ENCODE measurements at places on chromosomes 13 and 19.

DNA sequence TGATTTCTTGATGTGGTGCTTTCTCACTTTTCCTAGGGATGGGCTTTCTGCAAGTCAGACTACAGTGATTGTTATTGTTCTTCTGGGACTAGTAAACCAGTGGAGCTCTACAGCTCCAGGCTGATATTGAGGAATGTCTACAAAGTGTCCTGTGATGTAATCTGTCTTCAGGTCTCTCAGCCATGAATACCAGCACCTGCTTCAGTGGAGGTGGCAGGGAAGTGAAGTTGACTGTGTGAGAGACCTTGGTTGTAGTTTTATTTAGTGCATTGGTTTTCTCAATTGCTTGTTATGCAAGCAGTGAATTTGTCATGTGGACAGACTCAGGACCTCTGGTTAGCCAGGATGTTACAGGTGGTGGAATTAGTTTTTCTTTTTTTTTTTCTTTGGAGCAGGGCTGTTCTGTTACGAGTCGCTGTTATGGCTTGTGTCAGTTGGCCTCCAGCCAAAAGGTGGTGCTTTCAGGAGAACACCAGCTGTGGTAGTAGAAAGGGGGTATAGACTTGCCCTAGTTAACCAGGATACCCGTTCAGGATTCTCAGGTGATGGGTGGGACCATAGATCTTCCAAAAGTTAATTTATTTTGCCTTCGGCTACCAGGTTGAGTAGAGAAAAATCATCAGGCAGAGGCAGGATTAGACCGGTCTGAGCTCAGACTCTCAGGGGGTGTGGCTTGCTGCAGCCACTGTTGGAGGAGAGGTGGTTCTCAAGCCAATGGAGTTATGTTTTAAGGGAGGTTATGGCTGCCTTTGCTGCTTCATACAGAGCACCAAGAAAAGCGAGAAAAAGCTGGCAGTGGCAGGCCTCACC is 11.9 kb upstream of the ZNF675 start:
- no peak for DNase-seq

DNA sequence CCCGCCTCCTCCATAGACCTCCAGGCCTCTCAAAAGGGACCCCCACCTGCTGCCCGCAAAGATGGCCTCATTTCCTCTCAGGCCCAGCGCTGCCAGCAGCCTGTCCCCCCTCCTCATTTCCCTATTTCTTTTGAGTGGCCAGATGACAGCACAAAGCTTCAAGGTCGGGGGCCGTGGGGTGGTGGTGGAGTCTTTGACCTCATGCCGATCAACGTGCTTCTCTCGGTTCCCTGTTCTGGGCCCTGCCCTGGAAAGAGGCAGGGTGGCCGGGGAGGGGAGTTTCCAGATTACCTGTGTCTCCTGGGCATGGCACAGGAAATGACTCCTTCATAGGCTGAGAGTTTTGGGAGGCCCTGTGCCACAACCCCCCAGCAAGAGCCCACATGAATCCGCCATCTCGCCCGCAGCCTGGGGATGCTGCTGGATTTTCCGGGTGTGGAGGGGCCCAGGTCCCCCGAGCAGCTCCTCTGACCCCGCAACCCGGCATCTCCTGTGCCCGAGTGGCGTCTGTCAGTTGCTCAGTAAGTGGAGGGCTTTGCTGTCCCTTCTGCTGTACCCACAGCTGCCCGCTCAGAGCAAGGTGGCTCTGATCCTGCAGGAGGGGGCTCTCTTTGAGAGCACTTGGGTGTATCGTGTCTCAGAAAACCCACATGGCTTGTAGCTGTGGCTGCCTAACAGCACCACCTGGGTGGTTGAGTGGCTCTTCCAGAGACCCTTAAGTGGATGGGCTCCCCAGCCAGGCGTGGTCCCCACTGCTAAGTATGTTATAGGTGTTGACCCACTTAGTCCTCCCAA is 139.4 kb downstream of the SIPA1L3 start:
- DNase-seq = no peak

- no peak for DNase-seq
Measured at GRCh38 chr13:25198647-25199046, 26.6 kb upstream of the AMER2 start.

DNA sequence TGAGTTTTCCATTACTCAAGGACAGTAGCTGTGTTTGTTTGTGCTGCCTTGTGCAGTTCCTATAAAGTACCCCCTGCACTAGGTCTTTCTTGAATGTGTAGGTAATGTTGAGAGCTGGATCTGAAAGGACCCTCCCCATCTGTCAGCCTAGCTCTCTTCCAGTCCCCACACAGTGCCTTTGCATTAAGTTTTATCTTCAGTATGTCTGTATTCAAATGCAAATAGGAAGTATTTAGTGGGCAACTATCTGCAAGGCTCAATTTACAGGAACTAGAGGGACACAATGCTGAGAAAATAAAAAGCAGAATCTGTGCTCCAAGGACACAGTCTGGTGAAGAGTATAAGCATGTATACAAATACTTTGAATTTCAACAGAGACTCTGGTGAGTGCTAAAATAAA is 558.5 kb downstream of the RFC3 start:
- DNase-seq = no peak

- DNase-seq = no peak
Measured at GRCh38 chr13:26779321-26779720, 18.7 kb upstream of the GPR12 start.

DNA sequence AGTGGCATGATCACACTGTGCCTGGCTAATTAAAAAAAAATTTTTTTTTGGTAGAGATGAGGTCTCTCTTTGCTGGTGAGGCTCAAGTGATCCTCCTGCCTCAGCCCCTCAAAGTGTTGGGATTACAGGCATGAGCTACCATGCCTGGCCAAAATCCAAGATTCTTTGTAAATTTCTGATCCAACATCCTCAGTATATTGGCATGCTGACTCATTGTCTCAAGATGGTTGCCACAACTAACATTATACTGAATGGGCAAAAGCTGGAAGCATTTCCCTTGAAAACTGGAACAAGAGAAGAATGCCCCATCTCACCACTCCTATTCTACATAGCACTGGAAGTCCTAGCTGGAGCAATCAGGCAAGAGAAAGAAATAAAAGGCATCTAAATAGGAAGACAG is 100.0 kb downstream of the KLF5 start:
- no peak for DNase-seq

DNA sequence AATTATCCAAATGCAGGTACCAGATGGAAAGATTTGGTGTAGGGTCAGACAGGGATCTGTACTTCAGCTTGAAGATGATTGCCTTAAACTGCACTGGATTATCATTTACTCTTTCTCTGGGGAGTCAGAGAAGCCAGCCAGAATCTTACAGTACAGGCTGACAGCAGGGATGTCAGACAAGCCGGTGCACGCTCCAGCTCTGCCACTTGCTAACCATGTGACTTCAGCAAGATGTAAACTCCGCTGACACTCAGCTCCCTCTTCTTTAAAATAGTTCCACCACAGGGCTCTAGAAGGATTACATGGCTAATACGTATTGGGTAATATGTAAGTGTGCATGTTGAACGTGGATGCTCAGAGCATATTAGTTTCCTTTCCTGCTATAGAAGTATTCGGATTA is 251.4 kb upstream of the MAB21L1 start:
- no peak for DNase-seq

GRCh38 chr13:29131881-29132668 is 311.9 kb downstream of the MTUS2 start:
- DNase-seq = no peak

DNA sequence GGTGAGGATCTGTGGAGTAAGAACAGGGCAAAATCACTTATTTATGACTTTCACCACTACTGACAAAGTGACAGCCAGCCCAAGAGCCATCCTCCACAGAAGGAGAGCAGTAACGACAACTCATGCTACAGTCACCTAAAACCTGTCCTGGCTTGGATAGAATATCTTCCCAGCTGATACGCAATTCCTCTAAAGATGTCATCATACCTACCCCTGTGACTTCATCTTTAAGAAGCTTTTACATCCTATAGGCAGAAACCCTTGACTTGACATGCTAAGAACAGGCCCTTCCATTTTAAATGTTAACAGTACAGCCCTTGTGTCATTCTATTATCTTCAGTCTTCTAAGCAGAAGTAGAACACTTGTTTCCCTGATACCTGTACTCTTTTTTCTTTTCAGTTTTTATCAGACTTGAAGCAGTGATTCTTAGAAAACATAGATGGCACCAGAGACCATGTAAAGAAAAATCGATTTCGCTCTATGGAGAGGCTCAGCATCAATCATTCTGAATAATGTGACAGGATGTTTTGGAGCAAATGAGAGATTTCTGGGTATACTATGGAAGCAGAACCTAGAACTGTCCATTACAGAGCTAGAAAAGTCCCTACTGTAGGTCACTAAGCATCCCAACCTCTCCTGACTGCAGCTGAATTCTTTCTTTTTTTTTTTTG is 20.1 kb downstream of the STOML3 start:
- DNase-seq = no peak

DNA sequence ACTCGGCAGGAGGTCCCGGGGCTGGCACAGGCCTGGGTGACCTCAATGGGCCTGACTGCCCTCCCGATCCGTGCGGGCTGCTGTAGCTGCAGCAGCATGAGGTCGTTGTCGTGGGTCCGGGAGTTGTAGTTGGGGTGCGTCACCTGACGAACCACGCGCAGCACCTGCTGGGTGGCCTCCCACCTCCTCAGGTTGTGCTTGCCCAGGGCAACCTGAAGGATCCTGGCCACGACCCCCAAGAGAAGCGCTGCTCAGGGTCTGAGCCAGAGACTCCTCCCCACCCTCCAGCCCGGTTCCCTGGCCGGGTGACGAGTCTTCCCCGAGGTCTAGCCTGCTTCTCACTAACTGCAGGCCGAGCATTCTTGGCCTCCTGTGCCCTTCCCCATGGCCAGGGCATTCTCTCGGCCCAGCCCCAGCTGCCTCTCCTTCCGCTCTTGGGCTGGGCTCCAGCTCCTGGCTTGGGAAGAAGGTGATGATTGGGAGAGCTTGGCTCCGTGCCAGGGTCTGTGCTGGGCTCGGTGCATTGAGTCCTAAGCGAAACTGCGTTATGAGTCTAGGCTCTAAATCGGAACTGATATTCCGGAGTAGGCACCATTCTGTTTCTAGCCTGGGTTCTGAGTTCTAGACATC is 3.1 kb downstream of the KLK14 start:
- DNase-seq = no peak

DNA sequence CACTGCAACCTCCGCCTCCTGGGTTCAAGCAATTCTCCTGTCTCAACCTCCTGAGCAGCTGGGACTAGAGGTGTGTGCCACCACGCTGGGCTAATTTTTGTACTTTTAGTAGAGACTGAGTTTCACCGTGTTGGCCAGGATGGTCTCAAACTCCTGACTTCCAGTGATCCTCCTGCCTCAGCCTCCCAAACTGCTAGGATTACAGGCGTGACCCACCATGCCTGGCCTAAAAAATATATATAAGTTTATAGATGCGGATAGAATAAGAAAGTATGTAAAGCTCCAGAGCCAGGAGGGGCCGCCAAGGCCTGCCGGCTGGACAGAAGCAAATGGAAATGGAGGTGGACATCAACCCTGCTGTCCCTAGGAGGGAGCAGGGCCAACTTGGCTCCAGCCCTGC is 66.0 kb downstream of the COL4A1 start:
- DNase-seq = no peak

- DNase-seq = no peak
Measured at GRCh38 chr13:106464076-106464475, 71.4 kb downstream of the EFNB2 start.

- DNase-seq = peak; percentile 78
Measured at GRCh38 chr19:45782162-45782691, at the start of gene DMPK. TSS of gene DMPK (minus strand) at chr19:45782490. CDS start at chr19:45782352, 138 bp downstream.

DNA sequence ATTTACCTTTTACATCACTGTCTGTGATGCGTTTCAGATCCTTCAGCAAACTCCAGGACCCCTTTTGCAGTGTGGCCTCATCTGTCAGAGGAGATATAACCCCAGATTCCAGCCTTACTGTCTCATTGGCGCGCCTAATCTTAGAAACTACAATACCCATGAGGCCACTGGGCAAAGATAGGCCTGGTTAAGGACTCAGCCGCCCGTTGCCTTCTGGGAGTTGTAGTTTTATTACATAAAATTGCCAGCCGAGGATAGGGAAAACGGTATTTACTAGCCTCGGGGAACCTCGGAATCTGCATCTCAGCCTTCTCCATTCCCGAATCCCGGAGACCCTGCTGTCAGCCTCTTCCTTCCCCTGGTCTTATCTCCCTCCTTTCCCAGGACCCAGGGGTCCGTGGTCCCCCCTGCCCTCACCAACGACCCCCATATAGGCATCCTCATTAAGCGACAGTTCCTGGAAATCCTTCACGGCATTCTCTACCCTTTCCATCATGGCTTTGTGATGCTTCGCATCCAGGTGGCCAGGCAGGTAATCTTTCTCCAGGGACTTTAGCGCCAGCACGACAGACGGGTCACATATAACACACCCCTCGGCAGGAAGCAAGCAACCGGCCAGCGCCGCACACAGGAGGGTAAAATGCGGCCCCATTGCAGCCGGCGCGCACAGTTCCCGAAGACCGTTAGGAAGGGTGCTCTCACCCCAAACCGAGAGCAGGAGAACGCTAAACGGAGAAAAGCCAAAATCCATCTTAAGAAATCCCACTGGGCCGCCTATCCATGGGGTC is 1.3 kb downstream of the IZUMO1 start:
- DNase-seq = no peak

DNA sequence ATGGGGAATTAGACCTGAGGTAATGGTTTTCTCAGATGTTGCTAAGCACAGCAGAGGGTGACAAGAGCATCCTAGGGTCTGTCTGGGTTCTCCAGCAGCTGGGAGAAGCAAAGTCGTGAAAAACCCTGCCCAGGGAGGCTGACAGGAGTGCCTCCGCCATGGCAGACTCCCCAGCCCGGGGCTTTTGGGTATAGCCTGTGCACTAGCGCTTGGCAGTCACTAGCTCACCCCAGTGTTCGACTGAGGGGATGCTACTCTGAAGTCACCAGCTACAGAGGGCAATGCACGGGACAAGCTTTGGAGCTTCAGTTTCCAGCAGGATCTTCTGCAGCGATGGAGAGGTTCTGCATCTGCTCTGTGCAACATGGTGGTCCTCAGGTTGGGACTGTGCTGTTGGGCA is 87.5 kb downstream of the ING1 start:
- no peak for DNase-seq

DNA sequence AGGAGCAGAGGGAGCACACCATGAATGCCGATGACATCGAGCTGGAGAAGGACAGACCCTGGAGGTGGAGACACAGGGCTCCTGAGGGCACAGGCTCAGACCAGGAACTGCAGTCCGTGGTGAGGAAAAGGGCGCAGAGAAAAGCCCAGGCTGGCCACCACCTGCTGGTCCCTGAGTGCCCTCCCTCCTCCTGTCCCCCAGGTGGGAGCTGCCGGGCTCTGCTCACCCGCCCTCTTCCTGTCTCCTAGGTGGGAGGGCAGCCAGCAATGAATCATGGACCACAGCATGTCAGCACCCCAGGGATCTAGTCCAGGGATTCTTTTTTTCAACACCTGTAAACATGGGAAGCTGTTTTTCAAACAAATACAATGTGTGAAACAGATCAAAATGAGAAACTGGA is 94.6 kb upstream of the ARHGEF7 start:
- DNase-seq = no peak

All from aorta (tissue), 5 donors.